H1 (cell line): ENCODE measurements at places on chromosomes 6 and 20. TPM values are rescaled to one million over a fixed set of nuclear protein-coding genes. Genes with fewer than 3 reads are reported as not detected.

The DEFB123 gene
- not detected in 2 replicates for polyA plus RNA-seq

The MDFI gene
- polyA plus RNA-seq: 65.6 and 78.9 TPM in 2 replicates

The DST gene
- polyA plus RNA-seq: 49.4 and 50.6 TPM in 2 replicates

The BNIP5 gene
- polyA plus RNA-seq: not detected in 2 replicates

The MLN gene
- polyA plus RNA-seq: 0.31 TPM in 1 of 2 replicates, not detected in the other

The PNPLA1 gene
- not detected in 2 replicates for polyA plus RNA-seq

The CCN5 gene
- polyA plus RNA-seq: not detected in 2 replicates

The HLA-DPB1 gene
- 58.8 and 62.8 TPM in 2 replicates for polyA plus RNA-seq

DNA sequence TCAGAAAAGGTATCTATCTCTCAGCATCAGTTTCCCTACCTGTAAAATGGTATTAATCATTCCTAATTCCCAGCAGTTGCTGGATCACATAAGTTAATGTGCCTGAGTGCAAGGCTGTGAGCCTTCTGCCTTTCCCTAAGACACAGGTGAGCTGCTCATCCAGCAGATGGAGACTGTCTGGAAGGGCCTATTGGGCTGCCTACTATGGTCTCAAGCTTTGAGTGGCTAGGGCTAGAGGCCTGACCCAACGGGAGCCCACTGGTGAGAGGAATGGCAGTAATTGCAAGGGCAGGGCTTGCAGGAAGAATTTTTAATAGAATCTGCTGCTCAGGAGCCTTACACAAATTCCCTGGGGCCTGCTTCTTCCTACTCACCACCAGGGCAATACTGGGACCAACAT lies 4.3 kb downstream of the KHDC1 start:
- DNase-seq: no peak

- no peak for DNase-seq
Observed at GRCh38 chr6:167093922-167094432, 28.9 kb upstream of the CCR6 start.

GRCh38 chr6:91081452-91082067 lies 494.7 kb upstream of the MAP3K7 start:
- no peak for DNase-seq

- no peak for DNase-seq
Observed at GRCh38 chr20:50724851-50725723, 6.3 kb upstream of the PARD6B start.

DNA sequence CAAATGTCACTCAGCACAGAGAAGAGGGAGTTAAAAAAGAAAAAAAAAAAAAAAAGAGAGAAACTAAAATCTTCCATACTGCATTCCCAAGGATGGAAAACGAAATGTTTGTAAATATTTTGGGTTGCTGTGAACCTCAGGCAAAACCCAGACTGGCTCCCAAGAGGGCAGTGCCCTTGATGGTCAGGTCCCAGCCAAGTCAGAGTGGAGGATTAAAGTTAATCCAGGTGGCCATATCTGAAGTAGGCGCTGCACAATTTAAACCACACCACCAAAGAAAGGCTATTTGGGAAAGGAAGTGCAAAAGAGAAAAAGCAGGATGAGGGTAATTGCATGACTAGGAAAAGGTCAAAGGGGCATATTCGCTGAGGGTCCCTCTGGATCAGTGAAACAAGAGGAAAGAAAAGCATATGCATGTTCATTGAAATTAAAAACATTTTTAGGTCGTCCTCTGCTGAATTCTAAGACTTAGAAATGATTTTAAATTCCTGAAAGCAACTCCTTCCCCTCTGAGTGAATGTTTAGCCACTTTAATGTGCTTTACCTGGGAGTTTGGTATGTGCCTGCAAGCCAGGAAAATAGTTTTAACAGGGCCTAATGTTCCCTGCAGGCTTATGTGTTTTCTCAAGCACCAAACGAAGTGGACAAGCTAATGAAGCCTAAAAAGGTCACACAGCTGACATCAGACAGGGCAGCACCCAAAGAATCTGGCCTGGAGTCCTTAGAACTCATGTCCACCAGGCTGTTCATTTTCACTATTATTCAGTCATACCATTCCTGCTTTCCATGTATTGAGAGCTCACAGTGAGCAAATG lies 159.1 kb downstream of the HACE1 start:
- DNase-seq: peak; percentile 40

DNA sequence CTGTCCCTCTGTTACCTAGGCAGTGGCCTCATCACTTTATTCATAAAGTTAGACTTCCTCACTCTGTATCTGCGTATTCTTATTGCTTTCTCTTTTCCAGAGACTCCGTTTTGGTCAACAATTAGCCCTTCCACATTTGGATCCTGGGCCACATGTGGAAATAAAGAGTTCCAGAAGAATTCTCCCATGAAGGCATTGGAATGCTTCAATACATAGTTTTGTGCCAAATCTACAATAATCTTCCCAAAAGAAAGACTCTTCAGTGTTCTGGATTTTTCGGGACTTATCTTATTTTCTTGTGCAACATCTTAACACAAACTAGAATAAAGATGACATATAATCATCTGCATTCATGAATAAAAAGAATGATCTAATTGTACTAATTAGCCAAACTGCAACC lies 187.7 kb upstream of the BMP2 start:
- DNase-seq: no peak

DNA sequence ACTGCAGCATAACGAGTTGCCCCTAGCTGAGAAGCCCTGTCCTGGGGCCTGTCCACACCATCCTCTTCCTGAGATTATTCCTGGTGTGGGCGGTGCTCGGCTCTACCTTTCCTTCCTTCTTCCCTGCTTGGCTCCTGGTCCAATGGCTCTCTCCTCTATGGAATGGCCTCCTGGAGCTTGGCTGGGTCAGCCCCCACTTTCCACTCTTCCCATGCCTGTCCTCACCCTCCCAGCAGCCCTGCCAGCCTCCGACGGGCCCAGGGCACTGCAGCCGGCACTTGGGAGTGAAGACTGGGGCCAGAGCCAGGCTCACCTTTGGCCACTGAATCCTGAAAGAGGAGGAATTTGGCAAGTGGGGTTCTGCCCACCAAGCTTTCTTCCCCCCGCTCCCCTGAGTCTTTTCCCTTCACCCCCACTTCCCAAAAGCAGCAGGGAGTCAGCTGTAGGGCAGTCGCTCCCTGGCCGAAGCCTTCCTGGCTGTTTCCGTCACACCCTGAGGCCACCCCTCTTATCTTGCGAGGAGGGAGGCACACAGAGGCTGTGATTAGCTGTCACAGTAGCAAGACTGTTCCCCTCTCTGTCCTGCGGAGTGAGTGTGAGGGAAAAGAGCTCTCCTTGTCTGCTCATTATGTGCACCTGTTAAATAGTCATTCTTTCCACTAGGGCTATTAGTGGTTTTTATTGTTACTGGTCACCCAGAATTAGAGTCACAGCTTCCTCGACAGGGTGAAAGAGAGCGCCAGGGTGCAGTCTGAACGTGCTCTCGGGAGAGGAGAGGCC lies 6.3 kb upstream of the CDSN start:
- no peak for DNase-seq

GRCh38 chr6:12228447-12229146 lies 61.6 kb upstream of the EDN1 start:
- no peak for DNase-seq

DNA sequence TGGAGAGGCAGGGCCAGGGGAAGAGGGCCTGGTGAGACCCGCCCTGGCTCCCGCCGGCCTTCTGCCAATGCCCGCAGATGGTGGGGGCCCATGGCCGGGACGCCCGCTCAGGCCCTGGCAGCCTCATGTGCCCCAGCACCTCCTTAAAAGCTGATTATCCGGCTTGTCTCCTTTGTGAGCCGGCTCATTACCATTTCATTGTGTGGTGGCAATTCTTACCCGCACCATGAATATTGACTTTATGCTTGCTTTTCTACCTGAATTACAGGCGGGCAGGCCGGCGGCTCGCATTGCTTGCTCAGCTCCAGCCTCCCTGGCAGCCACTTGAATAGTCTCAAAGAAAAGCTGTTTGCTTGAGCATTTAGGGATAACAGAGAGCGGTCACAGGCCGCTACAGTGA lies 120.0 kb upstream of the JAG1 start:
- no peak for DNase-seq

DNA sequence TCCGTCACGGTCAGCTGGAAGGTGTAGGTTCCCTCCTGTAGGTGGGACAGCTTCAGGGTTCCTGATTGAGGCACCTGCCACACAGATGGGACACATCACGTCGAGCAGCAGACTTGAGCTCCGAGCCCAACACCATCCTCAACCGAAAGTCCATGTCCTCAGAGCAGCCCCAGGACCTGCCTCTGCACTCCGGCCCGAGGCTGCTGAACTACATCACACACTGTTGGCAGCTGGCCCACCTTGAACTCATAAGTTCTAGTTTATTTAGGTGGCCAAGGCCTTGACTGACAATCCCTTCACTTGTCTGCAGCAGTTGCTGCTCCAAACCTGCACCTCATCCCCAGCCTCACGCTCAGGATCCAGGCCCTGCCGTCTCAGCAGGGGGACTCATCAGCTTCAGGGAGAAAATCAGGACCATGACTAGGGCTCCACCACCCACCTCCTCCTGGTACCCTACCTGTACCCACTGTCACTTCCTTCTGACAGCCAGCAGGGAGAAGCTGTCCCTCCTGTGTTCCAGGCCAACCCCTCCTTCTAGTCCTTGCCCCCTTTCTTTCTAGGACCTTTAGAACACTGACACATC lies 21.0 kb downstream of the LRP11 start:
- no peak for DNase-seq

GRCh38 chr20:37011147-37011546 lies 59.6 kb upstream of the SAMHD1 start:
- DNase-seq: no peak

DNA sequence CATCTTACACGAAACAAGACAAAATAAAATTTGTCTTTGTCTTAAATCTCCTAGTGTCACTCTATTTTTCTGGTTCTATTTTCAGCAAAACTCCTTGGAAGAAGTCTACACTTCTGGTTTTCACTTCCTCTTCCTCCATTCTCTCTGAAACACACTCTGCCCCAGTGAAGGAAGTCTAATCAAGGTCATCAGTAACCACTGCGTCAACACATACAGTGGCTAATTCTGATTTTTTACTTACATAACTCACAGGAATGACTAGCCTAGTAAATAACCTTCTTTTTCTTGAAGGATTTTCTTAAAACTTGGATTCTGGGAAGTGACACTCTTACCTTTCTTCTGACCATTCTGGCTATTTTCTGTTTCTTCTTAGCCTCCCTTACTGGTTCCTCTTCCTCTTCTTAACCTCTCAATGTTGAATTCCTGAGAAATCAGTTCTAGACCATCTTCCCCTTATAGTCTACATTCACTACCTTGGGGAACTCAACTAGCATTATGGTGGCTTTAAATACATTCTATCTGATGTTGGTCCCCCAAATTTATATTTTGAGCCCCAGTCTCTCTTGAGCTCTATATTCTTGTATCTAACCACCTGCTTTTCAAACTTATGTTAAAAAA lies 37.5 kb downstream of the AIG1 start:
- no peak for DNase-seq

- DNase-seq: no peak
Observed at GRCh38 chr6:35181933-35182612, 31.7 kb upstream of the SCUBE3 start.

GRCh38 chr20:46063151-46063550 lies 26.6 kb downstream of the NCOA5 start:
- DNase-seq: peak; percentile 37

DNA sequence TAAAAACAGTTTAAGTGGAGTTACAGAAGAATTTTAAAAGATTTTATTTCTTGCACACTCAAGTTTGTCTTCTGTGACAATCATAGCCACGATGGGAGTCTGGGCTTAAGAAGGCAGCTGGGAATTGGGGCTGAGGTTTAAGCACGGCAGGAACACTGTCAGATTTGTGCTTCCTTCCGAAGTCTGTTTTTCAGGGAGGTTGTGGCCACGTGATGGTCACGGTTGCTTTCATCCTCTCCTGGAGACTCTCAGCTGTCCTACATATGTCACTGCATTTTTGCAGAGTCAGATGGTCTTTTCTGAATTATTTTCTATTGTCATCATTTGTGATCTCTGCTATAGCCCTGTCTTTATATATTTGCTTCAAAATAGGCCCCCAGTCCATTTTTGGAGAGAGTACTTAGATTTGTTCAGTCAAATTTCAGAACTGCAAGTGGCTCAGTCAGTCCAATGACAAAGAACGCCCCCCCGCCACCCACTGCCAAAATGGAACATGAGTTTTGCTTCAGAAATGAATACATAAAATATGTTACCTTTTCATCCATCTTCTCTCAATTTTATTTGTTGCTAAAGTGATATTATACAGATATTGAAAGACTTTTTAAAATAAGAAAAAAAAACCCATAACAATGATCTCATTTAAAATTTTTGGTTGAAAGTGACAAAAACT lies 111.8 kb upstream of the ZFP64 start:
- DNase-seq: no peak

- DNase-seq: no peak
Observed at GRCh38 chr6:54291146-54291545, 17.1 kb upstream of the TINAG start.

GRCh38 chr6:135180542-135181332 lies at the start of gene MYB:
MYB (plus strand) TSS chr6:135181308; CDS start chr6:135181514, 206 bp downstream.
- peak; percentile 81 for DNase-seq

DNA sequence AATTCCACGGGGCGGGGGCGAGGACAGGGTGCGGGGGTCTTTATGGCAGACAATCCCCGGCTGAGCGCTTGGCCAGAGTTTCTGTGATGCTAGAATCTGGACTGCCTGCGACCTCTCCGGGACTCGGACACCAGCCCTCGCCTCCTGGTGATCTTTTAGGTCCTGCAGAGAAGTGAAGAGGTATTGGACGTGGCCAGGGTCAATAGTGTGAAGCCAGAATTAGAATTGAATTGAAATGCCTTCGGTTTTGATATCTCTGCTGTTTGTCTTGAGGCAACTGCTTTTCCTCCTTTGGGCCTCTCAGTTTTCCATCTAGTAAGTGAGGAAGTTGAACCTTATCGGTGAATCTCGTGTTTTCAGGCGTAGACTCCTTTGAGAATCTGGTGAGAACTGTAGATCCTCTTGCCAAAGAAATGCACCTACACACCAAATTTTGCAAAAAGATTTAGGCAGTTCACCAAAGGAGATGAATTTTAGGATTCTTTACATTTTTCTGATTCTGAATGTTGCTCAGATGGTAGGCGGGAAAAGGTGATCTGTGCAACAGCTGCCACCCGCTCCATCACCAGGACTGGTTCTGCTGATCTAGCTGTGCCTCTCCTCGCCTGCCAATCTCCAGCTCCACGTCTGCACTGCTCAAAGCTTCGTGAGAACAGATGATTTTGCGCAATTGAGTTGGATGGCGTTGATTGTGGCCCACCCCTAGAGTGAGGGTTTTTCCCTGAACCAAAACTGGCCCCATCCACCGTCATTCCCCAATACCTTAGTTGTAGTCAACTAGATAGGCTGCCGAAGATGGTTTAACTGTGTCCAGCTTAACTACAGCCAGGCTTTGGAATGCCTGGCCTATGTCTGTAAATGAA lies 837 bp upstream of the OSER1 start:
- no peak for DNase-seq
